ENCODE measurements at places on chromosomes 16 and 17.
A peak's percentile ranks its signal among the peaks of the same experiment; 100 is the strongest.

GRCh38 chr16:28555561-28555960, 1.8 kb downstream of the SGF29 start:
- DNase-seq, result peak; percentile 29

DNA sequence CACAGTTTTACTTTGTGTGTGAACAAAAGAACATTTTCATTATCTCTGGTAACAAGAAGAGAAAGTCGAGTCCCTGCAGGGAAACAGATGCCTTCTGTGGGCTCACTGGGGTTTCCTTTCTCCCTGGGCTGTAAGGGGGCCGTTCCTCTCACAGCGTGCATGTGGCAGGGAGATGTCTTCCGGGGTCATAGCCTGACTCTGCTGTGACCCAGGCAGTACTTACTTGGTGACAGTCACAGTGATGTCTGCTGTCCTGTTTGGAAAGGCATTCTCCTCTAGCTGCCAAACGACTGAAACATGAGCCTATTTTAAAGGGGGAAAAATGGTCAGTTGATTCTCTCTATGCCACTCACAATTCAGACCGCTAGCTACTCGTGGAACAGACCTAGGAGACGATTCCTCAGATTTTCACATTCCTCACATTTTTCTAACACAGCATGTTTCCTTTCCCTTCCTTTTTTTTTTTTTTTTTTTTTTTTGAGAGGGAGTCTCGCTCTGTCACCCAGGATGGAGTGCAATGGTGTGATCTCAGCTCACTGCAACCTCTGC, 7.3 kb downstream of the HASPIN start:
- DNase-seq, result no peak

DNA sequence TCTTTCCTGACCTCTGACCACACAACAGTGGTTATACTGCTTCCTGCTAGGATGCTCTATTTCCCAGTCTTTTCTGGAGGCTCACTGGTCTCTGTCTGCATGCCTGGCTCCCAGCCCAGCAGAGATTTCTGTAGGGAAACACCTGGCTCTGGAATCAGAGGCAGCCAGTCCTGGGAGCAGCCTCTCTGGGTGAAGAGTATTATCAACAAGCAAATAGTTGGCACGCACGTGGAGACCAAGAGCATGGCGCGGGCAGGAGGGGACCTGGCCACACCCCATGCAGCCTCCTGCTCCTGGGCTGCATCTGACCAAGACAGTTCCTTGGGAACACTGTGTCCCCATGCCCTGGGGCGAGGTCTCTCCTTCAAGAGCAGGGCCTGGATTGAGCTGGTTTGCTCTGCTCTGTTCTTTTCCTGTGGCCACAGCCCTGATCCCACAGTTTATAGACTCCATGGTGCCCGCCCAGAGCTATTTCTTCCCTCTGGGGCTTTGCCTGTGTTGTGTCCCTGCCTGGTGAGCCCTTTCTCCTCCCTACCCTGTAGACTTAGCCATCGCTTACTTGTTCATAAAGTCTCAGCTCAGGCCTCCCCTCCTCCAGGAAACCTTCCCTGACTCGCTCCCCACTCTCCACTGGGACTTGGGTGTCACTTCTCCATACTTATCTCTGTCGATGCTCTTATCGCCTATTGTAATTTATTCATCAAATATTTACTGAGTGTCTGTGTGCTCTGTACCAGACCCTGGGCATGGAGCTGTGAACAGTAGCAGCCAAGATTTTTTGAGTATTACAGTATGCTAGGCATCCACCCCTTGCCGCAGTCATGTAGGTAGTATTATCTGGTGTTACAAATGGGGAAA, 60.6 kb downstream of the SCNN1B start:
- no peak for DNase-seq

- no peak for DNase-seq
Measured at GRCh38 chr17:78903101-78903779, at the start of gene CEP295NL. CEP295NL (minus strand) TSS chr17:78903201; CDS start chr17:78901828, 1,373 bp downstream.

Data from natural killer cell (primary cell).